Stimulated activated CD4-positive, alpha-beta T cell treated with anti-CD3 and anti-CD28 coated beads, Interleukin-15, amount 100 ng/mL, for 1 hour (primary cell): ENCODE measurements at places on chromosomes 16 and 17.

DNA sequence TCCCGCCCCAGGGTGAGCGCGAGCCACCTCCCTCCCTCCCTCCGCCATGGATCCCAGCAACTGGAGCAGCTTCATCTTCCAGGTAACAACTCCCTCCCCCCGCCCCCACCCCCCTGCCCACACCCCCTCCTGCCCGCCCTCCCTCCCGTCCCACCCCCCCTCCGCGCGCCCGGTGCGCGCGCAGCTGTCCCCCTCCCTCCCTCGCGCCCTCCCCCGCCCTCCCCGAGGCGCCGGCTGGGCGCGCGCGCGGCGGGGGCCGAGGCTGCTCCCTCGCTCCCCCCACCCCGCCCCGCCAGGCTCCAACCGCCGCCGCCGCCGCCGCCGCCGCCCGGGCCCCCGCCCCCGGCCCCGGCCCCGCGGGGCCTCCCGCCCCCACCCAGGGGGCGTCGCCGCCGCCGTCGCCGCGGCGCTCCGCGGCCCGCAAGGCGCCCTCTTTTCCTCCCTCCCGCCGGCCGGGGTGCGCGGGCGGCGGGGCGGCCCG, at the start of gene MAZ:
Gene MAZ, plus strand, starts transcription at position 431 of the 481 bp plus-strand sequence. CDS start 173 bp downstream, outside the sequence.
- DNase-seq = no peak

- DNase-seq = no peak
Measured at GRCh38 chr16:86961171-86961601, 356.0 kb downstream of the C16orf95 start.

GRCh38 chr17:18960241-18960665, 8.3 kb downstream of the SLC5A10 start:
- no peak for DNase-seq

GRCh38 chr16:87840271-87840978, 28.9 kb downstream of the SLC7A5 start:
- DNase-seq = no peak

DNA sequence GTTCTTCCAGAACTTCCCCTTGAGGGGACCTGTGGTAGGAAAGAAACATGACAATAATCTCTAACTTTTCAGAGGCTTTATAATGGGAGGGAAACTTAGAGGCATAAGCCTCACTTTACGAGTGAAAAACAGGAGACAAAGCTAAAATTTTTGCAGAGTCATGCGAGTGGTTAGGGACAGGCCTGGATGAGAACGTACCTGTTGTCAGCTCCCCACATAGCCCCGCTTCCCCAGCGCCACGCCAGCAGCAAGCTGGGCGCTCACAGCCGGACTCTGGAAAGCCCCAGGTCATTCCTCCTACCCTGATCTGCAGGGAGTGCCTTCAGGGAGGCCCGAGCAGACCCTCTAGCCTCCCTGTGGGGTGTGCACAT, 53.6 kb downstream of the LDHD start:
- no peak for DNase-seq

DNA sequence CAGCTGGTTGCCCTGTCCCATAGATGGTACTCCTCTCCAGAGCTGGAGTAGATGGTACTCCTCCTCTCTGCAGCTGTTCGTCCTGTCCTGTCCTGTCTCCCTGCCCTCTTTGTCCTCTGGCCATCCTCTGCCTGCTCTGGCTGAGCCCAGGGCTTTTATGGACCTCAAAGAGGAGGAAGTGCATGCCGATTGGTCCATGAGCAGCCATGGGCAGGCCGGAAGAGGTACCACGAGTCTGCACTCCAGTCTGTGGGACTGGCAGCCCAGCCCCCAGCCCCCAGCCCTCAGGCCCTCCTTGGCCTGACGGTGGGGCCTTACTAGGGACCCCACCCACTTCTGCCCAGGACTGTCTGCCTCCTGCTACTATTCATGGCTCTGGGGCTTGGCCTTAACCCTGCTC, 27.0 kb downstream of the GNGT2 start:
- no peak for DNase-seq
